Kidney glomerular epithelial cell (primary cell): ENCODE measurements at places on chromosomes 11 and 22.

DNA sequence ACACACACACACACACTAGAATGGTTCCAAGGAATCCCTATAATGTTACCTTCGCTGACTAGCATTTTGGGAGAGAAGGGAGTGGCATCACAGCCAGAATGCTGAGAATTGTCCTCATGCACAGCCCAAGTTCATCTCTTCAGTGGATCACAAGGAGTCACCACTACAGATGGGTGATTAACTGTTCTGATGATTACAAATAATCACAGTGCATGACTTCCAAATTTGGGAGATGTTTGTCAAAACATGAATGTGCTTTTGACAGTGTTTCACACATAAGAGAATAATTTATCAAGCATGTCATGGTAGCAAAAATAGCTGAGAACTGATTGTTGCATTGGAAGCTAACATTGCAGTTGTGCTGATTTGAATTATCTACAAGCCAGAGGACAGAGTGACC is 80.9 kb upstream of the SC5D start:
- DNase-seq: no peak

- DNase-seq: no peak
These were observed 23.1 kb upstream of the RDX start for GRCh38 chr11:110319501-110319900.

GRCh38 chr11:65932558-65932919 is 12.7 kb upstream of the TSGA10IP start:
- DNase-seq: no peak

DNA sequence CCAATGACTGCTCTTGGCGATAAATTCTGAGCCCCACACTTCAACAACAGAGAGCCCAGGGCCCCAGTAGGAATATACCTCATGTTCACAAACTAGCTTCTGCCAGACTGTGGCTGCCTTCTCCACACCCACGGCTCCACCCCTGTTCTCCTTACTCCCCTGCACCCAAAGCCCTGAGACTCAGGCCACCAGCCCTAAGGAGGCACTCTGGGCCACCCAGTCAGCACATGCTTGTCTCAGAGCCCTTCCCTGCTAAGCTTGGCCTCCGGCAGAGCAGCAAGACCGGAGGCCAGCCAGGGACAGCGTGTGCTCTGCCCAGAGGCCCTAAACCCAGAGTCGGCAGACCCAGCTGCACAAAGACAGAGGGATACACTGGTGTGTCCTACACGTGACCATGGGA is 27.9 kb downstream of the SPATA19 start:
- DNase-seq: no peak

- DNase-seq: no peak
These were observed 127.4 kb downstream of the TTC17 start for GRCh38 chr11:43486141-43486540.

DNA sequence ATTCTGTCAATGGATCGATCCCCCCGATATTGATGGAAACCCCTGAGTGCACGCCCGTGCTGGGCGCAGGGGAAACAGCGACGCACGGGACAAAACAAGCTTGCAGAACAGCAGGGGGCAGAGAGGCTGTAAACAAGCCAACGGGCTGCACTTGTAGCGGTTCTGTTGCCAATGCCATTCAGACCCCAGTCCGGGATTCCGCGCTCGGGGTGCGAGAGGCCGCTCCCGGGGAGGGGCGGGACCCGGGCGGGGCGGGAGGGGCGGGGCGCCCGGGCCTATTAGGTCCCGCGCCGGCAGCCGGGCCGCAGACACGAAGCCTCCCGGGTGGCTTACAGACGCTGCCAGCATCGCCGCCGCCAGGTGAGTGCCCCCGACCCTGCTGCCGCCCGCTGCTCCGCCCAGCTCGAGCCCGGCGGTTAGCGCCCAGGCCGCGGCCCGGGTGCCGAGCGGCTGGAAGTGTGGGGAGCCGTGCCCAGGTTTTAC is at the start of gene BIK:
Gene BIK, plus strand, starts transcription at position 307 of the 483 bp plus-strand sequence. CDS start 13,273 bp downstream, outside the sequence.
- no peak for DNase-seq

- no peak for DNase-seq
These were observed 44.8 kb upstream of the CADM1 start for GRCh38 chr11:115548878-115549528.
